ENCODE measurements at places on chromosomes 3 and 15.

DNA sequence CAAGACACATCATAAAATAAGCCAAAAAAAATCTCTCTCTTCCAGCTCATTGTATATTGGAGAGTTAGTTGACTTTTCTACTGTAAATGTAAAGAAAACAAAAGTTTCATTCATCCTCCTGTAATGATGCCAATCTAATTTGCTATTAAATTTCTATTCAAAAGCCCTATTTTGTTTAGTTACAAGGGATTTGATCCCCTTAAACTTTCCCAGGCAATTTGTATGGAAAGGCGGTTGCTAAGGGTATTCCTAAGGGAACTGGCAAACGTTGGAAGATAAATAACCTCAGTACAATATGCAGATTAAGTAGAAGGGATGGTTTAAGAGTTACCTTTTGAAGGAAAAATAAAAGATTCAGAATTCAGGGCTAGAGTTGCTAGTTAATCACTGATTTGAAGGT is 352.7 kb downstream of the TIGIT start:
- DNase-seq: no peak

DNA sequence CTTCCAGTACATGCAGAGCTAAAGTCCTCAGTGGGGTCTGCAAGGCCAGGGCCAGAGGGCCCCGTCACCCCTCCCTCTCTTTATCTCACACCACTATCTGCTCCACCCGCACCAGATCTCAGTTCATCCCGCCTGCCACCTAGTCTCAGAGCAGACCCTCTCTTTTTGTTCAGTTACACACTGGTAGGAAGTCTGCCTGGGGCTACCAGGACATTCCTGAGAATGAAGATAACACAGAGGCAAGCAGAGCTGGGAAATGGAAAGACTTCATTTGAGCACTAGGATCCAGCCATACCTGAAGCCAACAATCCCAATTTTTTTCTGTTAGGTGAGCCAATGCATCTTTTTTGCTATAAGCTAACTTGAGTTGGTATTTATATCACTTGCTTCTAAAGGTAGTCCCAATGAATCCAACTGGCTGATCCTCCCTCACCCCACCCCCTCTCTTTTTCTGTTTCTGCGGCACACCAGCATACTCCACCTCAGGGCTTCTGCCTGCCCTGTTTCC is 24.5 kb downstream of the ATP2B2 start:
- no peak for DNase-seq

- no peak for DNase-seq
Observed at GRCh38 chr3:111695636-111696117, 100.5 kb upstream of the ZBED2 start.

GRCh38 chr3:162558016-162558415 is 1061.4 kb downstream of the OTOL1 start:
- no peak for DNase-seq

GRCh38 chr15:58249646-58250312 is 111.6 kb downstream of the AQP9 start:
- no peak for DNase-seq

GRCh38 chr15:68431037-68431791 is 749 bp downstream of the ITGA11 start:
- DNase-seq: no peak
